ENCODE measurements at places on chromosomes 11 and 22.

- no peak for DNase-seq
Observed at GRCh38 chr11:70942593-70942992, 309.8 kb downstream of the SHANK2 start.

GRCh38 chr22:22784249-22785039 lies 103.2 kb upstream of the IGLL5 start:
- DNase-seq, result no peak

DNA sequence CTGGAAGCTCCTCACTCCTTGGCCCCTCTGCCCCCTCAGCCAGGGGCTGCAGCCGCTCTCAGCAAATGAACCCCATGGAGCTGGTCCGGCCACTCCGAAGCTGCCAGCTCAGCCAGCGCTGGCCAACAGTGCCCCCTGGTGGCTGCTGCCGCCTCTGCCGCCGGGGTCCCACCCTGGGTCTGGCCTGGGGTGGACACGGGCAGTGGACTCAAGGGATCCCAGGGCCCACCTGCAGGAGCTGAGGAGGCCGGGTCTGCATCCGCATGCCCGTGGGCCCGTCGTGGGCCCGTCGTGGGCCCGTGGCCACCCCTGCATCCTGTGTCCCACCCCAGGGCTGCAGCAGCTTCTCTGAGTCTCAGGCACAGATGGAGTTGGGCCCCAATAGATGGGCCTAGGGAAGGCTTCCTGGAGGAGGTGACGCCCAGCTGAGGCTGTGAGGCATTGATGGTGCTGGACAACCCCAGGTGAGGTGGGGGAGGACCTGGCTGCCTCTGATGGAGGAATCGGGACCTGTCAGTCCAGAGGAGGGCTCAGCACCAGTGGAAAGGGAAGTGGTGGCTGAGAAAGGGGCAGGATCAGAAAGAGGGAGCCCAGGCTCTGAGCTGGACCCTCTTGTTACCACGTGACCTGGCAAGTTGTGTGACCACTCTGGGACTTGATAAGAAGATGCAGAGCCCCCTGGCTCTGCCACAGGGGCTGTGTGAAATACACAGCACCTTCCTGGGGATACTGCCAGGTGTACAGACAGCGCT lies 522.3 kb downstream of the BRD1 start:
- no peak for DNase-seq

GRCh38 chr11:111476366-111476765 lies 35.8 kb downstream of the BTG4 start:
- DNase-seq, result no peak

- no peak for DNase-seq
Observed at GRCh38 chr11:63404161-63404935, 34.8 kb downstream of the SLC22A9 start.
